ENCODE measurements at places on chromosomes 5 and 9.

DNA sequence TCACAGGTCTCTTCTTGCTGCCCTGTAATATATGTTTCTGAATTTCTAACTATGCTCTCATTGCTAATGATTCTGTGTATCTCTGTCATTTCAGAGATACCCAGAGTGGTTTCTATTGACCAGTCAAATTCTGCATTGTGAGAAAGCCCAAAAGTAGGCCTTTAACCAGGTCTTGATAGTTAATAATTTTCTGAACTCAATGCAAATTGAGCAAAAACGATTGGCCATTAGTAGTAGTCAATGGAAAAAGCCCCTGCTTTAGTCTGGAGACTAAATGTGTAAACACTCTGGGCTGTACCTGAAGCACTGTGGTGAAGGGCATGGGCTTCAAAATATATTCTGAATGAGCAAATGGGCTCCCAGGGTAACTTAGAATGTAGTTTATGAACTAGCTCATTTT is 307.6 kb downstream of the ARL15 start:
- DNase-seq: no peak

GRCh38 chr5:1883120-1883924 is 597 bp upstream of the IRX4 start:
- no peak for DNase-seq

DNA sequence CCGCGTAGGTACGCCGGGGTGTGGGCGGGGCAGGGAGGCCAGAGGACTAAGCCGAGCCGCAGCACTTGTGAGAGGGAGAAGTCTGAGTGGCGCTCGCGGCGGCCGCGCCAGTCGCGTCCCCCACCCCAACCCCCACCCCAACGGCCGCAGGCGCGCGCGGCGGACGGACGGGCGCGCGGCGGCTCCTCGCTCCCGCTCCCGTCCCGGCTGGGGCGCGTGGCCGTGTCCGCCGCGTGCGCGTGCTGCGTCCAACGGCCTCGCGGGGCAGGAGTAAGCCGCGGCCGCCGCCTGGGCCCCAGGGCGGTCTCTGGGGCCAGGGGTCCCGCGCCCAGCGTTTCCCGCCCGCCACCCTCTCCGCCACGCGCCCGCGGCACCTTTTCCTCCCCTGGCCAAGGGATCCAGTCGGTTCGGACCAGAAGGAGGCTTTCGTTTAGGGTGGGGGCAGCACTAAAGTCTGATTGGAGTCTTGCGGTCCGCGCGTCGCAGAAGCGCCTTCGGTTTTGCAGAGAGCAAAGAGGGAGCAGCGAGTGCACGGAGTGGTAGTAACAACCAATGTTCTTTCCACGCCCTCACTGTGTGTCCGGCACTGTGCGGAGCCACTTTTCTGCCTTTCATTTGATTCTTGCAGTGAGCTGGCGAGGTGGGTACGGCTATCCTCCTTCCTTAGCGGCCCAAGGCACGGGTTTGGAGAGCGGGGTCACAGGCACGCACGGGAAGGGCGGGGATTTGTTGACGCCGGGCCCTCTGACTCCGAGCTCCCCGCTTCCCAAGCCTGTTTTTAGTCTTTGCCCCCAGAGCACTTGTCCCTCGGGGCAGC is 483 bp downstream of the G3BP1 start:
- DNase-seq: peak; percentile 4

- DNase-seq: no peak
Measured at GRCh38 chr9:30310711-30311110, 2073.7 kb upstream of the ACO1 start.

DNA sequence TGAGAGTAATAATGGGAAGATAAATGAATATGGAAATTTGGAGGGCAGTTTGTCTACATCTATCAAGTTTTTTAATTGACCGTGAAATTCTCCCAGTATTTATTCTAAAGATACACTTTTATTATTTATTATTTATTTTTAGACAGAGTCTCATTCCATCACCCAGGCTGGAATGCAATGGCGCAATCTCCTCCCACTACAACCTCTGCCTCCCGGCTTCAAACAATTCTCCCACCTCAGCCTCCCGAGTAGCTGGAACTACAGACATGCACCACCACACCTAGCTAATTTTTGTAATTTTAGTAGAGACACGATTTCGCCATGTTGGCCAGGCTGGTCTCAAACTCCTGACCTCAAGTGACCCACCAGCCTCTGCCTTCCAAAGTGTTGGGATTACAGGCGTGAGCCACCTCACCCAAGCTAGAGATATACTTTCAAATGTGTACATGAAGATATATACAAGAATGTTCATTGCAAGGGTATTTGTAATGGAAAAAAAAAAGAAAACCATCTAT is 97.7 kb upstream of the SLC12A2 start:
- DNase-seq: no peak

DNA sequence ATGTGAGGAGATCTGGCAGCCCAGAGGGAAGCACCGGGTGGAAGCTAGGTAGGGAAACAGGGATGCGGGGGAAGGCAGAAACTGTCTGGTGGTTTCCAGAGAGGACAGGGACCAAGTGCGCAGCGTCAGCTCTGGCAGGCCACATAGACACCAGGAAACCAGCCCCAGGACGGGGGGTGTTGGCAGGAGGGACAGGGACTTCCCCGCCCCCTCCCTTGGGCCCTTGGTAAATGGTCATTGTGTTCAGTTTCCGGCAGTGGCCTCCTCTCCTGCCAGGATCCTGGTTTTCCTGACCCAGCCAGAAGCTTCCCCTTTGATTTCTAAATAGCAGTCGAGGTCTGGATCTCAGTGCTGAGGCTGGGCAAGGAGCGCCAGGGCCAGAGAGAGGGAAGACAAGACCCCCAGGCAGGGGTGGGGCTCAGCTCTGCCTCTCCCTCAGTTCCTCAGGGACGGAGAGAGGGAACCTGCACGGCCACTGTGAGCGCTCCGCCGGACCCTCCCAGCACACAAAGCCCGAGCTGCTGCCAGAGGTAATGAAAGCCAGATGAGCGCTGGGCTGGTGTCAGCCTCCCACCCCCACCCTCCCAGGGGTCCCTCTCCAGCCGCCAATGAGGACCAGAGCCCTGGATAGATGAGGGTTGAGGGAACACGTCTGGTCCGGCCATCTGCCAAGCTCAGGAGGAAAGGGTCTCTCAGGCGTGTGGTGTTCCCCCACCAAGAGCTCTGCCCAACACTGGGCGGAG is 1.8 kb downstream of the RALGDS start:
- DNase-seq: no peak

- DNase-seq: no peak
Measured at GRCh38 chr9:38408719-38409118, 15.5 kb downstream of the IGFBPL1 start.

- DNase-seq: no peak
Measured at GRCh38 chr5:61429906-61430305, 97.8 kb downstream of the ZSWIM6 start.

- no peak for DNase-seq
Measured at GRCh38 chr9:134650431-134651190, 9.0 kb downstream of the COL5A1 start.

DNA sequence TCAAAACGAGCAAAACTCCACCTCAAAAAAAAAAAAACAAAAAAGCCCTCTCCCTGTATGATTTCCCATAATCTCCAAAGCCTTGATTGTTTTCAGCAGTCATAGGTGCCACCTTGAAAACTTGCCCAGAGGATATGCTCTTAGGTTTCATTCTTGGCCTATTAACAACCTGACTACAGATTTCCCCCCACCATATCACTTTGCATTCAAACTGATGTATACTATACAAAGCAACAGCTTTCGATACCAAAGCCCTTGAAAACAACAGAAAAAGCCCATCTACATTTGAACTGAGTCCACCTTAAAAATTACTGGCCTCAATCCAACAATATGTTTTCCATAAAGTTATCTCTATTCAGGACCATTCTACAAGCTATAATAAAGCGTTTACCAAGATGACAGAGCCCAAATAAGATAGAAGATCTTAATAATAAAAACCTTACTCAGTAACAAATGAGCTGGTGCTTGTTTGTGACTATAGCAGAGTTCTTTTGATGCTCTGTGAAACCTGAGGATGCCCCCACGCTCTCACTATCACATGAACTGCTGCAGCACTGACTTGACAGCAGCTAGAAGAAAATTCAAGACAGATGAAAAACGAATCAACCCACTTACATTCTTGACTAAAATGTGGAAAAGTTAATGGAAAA is 44.4 kb downstream of the FNBP1 start:
- no peak for DNase-seq

DNA sequence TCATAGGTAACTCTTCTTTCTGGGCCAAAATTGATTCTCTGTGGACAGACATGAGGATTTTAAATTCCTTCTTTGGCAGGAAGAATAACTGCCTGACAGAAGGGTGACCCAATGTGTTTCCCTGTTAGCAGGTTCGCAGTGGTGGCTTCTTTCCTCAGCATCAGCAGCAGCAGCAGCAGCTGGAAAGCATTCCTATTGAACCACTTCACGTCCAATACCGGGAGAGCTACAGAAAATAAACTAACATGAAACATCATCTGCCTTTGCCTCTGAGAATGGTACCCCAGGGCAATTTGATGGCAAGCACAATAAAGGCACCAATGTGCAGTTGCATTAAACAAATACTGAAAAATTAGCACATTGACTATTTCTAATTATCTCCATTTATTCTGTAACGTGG is 214.5 kb downstream of the TMEM167A start:
- DNase-seq: no peak

- DNase-seq: no peak
Measured at GRCh38 chr9:33718987-33719386, 76.4 kb upstream of the PRSS3 start.

- DNase-seq: no peak
Measured at GRCh38 chr5:177598477-177598876, 1.5 kb upstream of the B4GALT7 start.

GRCh38 chr9:75108571-75108970 is 20.3 kb downstream of the OSTF1 start:
- no peak for DNase-seq

- DNase-seq: no peak
Measured at GRCh38 chr9:134484479-134484878, 157.1 kb upstream of the COL5A1 start.

- DNase-seq: peak; percentile 69
Measured at GRCh38 chr9:128863647-128864046, 18.1 kb downstream of the KYAT1 start.

DNA sequence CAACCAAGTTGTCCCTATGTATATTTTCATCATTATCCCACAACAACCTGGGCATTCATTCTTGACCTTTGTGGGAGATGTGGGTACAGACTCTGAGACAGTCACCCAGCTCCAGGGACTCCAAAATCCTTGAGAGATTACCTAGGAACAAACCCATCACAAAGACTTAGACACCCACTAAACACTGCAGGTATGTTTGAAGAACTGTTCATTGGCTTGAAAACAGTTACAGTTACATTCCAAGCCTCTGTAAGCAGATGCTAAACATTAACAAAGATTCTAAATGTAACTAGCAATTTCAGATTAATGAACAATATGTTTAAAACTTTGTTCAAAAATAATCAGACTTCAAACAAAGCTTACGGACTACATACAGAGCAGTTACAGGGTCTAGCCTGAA is 24.7 kb downstream of the DEPDC1B start:
- no peak for DNase-seq

GRCh38 chr9:122192914-122193525 is 33.3 kb downstream of the MORN5 start:
- no peak for DNase-seq

GRCh38 chr5:6362846-6363245 is 15.5 kb downstream of the MED10 start:
- no peak for DNase-seq

GRCh38 chr5:5650242-5650641 is 227.8 kb downstream of the ICE1 start:
- no peak for DNase-seq

- no peak for DNase-seq
Measured at GRCh38 chr9:108087781-108088180, 598.2 kb upstream of the KLF4 start.

GRCh38 chr9:130051855-130052254 is 1.9 kb upstream of the GPR107 start:
- no peak for DNase-seq

- no peak for DNase-seq
Measured at GRCh38 chr5:9834871-9835770, 205.0 kb upstream of the TAS2R1 start.

GRCh38 chr9:96719921-96720320 is 58.0 kb downstream of the ZNF510 start:
- no peak for DNase-seq

DNA sequence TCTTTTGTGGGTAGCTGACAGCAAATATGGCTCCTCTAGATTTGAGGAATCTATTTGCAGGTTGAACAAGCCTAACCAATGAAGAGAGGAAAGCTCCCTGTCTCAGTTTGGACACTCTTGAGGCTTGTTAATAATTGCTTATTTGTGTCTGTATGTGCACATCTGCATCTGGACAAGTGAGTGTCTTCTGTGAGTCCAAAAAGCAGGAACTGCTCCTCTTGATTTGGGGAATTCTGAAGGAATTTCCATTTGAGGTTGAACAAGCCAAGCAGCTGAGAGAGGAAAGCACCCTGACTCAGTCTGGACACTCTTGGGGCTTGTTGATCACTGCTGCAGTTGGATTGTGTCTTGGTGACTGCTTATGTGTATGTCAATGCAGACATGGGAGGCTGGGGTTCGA is 211.6 kb downstream of the DTWD2 start:
- no peak for DNase-seq

DNA sequence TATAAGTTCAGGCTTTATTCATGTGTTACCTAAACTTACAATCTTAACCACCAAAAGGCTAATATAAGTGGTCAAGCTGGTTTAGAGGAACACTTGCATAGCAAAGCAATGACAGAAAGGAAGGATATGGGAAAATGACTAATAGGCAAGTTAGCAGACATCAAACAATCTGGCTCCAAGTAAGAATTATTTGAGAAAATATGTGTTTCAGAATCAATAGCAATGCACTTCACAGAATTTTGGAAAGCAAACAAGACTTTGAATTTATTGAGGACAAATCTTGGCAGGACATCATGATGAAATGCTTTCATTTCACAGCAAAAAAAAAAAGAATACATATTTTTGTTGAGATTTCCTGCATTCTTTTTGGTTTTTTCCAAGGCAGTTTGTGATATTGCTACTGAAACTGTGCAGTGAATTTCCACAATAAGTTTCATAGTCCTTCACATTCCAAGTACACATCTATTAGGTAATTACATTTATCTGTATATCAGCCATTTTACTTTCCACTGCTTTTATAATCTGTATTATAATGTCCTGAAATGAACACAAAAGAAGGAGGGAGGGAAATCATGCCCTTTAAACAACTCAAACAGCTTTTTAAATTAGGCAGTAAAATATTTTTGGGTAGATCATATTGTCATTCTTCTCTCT is 417.9 kb downstream of the NR2F1-AS1 start:
- DNase-seq: no peak

Data from stimulated activated CD4-positive, alpha-beta T cell treated with anti-CD3 and anti-CD28 coated beads, Interleukin-1b, Interleukin-23, amount 100 ng/mL, for 24 hours (primary cell).